ENCODE measurements at places on chromosomes 4 and X.

DNA sequence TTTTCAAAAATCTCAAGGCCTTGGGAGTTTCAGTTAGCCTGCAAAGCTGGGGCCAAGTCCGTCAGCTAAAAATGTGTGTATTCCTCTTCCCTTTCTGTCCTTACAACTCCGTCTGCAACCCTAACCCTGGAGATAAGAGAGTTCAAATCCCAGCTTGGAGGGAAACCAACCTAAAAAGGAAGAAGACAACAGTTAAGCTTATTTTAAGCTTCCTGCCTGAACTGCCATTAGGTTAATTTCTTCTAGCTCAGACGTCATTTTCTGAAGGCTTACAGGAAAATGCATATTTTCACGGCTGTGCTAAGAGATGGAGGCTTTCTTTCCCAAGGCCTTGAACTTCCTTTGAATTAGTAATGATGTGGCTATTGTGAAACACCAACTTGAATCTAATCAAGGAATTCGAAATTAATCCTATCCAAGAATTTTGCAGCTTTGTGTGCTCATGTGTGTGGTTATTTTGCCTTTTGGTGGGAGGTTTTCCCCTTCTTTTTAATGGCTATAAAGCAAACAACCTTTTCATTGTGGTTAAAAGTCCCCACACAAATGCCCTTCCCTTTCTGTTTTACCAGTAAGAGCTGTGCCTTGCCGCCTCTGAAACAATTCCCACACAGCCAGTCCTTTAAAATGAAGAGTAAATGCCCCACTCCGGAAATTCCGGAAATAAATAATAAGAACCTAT is 103.5 kb downstream of the IRF2 start:
- DNase-seq: no peak

GRCh38 chr4:145103496-145103895 is 5.4 kb downstream of the ABCE1 start:
- DNase-seq: no peak

- no peak for DNase-seq
Observed at GRCh38 chr4:59161249-59161648, 2038.9 kb upstream of the ADGRL3 start.

DNA sequence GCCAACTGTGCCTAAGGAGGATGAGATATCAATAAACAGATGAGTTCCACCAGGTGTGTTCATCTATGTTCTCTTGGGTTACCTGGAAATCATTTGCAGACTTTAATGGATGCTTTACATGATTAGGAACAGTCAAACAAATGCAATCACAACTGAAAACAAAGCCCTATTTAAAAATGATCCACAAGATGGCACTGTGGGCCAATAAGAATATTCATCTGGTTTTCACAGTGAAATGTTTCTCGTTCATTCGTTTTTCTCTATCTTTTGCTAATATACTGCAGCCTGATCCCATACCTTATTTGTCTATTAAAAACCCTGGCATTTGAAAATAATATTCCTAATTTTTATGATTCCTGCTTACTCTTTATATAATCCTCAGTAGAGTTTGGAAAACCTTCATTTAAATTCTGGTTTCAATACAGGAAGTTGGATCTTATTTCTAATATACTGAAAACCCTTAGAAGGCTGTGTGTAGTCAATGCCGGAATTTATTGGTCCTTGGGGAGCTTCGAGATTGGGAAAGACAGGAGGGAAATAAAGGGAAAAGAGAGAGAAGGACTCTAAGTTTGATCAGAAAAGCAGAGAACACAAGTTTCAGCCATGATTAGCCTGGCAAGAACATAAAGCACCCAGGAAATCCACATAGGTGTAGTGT is 63.8 kb upstream of the TAPT1 start:
- DNase-seq: peak; percentile 3

GRCh38 chr4:93776386-93777080 is 52.0 kb upstream of the ATOH1 start:
- DNase-seq: peak; percentile 76

DNA sequence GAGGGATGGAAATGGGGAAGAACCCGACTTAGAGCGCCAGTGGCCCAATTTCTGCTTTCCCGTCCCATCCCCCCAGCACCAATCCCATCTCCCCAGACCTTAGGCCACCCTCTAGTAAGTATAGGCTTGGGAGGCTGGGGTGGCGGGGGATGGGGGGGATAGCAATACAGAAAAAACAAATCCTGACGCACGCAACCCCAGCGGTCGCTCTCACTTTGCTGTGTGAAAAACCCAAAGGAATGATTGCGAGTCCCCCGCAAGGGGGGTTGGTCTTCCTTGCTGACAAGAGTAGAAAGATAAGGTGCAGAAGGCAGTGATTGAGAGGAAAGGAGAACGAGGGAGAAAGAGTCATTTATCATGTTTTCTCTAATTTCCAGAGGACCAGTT is 863 bp downstream of the CPE start:
- peak; percentile 84 for DNase-seq

DNA sequence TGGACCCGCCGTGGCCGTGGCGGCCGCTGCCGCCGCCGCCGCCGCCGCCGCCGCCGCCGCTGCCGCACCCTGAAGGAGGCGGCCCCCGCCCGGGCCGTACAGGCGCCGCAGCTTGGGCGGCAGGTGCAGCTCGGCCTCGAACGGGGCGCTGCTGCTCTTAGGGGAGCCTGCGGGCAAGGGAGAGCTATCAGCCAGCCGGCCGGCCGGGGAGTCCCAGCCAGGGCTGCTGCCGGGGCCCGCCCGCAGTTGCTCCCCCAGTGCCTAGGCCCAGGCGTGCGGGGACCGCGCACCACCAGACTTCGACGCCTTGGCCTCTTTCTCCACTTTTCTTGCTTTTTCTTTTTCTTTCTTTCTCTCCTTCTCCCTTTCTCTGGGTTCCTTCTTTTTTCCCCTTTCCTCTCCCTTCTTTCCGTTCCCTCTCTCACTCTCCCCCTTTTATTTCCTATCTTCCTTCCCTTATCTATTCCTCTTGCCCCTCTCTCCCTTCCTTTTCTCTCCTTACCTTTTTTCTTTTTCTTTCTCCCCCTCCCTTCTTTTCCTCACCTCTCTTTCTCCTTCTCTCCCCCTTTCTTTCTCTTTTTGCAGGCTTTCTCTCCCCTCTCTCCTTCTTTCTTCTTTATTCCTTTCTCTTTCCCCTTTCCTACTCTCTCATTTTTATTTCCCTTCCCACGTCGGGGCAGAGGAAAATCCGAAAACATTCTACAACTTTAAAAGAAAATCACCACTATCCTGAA is 2.0 kb downstream of the ARX start:
- DNase-seq: peak; percentile 51

- peak; percentile 93 for DNase-seq
Observed at GRCh38 chr4:38667085-38667893, 3.3 kb downstream of the KLF3 start.

DNA sequence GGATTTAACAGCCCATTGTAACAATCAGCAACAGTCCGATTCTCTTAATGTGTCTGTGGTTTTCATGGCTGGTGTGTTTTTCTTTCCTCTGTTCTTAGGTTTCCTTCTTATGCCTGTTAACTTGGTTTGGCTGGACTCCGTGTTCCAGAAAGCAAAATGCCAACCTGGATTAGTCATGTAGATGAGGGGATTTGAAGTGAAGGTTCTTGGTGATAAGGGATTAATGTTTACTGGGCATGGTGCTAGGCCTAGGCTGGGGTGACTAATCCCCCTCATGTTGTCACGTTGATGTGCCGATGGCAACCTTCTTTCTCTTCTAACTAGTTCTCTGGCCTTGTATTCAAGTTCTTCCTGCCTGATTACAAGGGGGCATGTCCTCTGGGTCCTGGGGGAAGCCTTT is 85.9 kb downstream of the REPS2 start:
- DNase-seq: no peak

DNA sequence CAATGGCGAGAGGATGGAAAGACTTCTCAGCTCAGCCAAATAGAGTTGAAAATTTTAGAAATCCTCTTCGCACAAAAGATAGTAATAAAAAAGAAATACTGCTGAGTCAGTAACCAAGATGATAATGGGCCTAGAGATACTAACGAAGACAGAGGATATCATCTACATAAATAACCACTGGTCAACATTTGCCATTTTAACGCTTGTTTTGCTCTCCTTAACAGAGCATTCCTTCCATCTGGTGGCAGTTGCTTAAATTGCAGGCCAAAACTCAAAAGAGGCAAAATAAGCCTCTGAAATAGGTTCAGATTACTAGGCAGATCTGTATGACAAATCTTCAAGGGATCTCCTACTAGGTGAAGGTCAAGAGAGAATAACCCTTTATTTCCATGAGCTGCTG is 51.7 kb upstream of the MCF2 start:
- DNase-seq: peak; percentile 7

DNA sequence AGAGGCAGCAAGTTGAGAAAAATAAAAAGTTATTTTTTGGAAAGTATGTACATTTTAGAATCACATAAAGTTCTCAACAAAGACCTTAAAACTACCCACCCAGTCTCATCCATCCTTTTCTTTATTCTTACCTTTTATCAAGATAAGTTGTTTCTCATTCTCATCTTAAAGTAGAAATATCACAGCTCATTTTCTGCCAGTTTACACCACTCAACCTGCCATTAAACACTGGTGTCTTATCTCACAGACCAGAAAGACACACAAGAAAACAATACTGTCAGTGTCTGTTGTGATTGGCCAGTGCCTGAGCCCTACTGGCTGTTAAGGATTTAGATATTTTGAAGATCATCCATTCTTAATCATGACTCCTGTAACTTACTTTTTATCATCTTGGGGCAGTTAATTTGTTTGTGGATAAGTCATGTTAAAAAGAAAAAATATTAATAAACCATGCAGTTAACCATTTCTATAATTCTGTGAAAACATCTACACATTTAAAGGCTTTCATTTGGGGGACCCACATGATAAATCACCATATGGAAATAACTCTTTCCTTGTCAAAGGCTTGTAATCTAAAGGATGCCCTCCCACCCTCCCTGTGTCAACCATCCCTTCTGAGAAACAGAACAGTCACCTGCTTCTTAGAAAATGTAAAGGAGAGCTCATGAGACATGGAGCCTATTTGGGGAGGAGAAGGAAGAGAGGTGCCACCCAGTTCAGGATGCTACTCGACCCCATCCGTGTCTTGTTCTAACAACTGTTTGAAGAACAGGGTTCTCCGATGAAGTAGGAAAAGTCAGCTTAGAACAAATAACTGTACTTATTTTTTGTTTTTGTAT is 897.2 kb upstream of the INTU start:
- DNase-seq: no peak

DNA sequence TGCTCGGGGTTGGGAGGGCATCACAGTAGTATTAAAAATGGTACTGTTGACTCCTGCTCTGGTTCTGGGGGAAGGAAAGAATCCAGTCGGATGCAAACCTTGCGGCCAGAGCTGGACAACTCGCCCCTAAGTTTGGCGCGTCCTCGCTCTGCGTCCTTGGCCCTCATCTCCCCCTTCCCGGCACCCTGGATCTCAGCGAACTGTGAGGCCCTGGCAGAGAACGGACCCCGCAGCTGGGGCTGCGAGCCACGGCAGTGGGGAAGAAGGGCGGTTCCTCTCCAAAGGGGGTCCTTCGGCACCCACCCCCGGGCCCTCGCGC is 14.0 kb downstream of the ARHGEF6 start:
- peak; percentile 65 for DNase-seq

- DNase-seq: peak; percentile 35
Observed at GRCh38 chr4:75513526-75514130, 575 bp downstream of the RCHY1 start.

DNA sequence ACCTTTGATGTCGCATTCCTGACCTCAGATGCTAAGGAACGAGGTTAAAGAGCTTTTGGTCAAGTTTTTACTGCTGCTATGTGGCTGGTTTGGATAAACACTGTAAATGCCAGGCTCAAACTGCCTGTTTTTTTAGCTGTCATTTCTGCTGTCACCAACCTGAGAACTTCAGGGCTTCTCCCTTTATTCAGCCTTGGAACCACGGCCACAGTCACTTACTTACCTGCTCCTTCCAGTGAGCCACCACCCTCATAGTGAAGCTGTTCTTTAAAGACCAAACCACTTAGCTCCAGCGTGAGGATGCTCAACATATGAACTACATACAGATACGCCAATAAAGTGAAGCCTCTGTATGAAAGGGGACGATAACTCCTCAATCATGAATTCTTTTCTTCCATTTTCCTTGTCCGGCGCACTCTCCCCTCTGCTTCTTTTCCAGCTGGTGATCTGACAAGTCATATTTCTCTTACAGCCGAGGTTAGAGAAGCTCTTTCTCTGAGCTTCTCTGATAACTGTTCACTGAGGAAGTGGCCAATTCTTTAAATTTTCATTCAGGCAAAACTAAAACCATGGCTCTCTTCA is 152.8 kb upstream of the ANK2 start:
- DNase-seq: peak; percentile 12

GRCh38 chrX:86066998-86067397 is 19.6 kb upstream of the CHM start:
- DNase-seq: no peak

- DNase-seq: peak; percentile 5
Observed at GRCh38 chrX:39966176-39966575, 131.6 kb downstream of the BCOR start.

DNA sequence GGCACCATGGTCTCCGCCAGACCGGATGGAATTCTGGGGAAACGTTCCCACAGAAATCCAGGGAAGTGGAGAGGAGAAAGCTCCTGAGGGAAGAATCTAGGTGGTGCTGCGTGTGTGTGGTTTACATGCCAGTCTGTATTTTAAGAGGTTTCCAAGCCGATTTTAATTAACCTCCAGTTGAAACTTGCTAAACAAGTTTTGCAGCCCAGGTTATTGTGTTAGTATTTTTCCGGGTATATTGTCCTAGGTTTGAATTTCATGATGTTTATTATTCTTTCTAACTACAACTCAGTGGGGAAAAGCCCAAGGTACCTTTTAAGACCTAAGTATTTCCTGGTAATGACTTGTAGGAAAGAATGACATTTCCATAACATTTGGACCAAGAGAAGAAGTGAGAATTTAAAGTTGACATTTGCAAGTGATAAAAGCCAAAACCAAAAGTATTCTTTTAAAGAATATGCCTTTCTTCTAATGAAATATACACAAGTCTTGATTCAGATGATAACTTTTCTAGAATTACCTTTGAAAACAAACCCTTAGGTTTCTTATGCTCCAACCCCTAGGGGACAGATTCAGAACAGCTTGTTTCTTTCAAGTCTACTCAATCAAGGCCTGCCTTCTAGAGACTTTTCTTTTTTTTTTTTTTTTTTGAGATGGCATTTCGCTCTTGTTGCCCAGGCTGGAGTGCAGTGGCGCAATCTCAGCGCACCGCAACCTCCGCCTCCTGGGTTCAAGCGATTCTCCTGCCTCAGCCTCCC is 14.6 kb downstream of the SAT1 start:
- no peak for DNase-seq

DNA sequence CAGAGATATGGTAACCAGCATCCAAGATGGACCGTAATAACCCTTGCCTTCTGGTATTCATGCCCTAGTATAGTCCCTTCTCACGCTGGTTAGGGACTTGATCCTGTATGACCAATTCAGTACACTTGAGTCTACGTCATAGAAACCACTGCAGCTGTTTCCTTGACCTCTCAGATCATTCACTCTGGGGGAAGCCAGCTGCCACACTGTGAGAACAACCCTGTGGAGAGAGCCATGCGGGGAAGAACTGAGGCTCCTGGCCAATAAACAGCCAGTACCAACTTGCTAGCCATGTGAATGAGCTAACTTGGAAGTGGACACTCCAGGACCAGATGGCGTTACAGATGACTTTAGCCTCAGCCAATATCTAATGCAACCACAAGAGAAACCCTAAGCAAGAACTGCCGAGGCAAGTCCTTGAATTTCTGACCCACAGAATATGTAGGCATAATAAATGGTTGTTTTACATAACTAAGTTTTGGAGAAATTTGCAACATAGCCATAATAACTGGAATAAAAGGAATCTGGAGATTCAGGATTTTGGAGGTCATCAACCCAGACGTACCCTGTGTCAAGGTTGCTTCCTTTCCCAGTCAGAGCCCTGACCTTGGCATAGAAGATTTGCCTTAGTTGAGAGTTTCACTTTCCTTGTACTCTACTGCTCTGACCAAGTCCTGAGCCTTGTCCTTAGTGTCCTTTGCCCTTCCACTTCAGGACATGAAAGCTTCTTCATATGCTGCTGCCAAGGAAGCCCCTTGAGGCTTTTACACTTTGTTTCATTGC is 87.3 kb upstream of the ZNF81 start:
- DNase-seq: no peak
